ENCODE measurements at places on chromosomes 1 and 21.

DNA sequence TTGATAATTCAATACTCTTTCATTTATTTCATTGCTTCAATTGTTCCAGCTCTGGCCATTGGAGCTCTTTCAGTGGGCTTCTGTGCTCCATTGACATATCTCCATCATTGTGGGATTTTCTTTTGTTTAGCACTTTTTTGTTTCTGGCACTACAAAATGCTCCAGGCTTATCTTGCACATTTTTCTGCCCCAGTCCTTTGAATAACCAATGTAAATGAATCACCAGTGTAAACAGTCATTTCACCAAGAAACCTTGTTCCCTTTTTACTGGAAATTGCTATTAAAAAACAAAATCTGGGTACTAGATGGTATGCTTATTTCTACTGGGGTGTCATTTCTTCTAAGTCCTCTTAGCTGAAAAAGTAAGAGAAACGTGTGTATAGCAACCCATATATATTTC, 173.0 kb upstream of the LYPLAL1 start:
- no peak for DNase-seq

DNA sequence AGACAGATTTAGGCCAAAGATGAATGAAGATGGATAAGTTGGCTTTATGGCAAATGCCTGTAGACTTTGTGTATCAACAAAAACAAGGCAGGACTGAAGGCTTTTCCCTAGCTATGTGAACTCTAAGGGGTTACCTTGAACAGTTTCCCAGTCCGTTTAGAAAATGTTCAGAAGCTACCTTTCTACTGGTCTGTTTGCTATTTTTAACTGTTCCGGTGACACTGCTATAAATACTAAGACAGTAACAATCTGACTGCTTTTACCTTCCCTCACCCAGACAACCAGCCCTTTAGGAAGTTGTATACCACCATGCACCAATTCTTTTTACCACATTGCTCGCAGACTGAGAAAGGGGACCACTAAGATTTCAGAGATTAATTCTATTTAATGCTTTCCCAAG, 102.2 kb downstream of the PHTF1 start:
- DNase-seq: no peak

DNA sequence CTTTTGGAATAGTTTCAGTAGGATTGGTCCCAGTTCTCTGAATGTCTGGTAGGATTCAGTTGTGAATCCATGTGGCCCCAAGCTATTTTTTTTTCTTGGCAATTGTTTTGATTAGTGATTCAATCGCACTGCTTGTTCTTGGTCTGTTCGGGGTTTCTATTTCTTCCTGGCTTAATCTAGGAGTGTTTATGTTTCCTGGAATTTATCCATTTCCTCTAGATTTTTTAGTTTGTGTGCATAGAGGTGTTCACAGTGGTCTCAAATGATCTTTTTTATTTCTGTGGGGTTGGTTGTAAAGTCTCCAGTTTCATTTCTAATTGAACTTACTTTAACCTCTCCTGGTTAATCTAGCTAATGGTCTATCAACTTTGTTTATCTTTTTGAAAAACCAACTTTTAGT, 117.6 kb downstream of the NME7 start:
- DNase-seq: no peak

- DNase-seq: no peak
Measured at GRCh38 chr1:54276617-54277450, 76.9 kb downstream of the MRPL37 start.

DNA sequence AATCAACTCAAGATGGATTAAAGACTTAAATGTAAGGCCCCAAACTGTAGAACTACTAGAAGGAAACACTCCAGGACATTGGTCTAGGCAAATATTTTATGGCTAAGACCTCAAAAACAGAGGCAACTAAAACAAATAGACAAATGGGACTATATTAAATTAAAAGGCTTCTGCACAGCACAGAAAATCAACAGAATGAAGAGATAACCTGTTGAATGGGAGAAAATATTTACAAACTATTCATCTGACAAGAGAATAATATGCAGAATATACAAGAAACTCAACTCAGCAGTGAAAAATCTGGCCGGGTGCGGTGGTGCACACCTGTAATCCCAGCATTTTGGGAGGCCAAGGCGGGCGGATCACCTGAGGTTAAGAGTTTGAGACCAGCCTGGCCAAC, 84.1 kb upstream of the HNRNPU start:
- DNase-seq: no peak

DNA sequence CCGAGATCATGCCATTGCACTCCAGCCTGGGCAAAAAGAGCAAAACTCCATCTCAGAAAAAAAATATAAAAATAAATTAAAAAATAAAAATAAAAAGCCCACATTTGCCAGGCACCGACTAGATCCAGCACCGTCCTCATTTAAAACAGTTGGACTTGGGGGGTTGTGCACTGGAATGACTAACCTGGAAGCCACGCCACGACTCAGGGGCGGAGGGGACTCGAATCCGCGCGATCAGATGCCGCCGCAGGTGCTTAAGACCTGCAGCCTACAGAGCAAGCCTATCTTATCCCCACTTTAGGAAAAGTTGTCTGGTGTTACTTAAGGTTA, 38.5 kb downstream of the ZBTB8OS start:
- no peak for DNase-seq

DNA sequence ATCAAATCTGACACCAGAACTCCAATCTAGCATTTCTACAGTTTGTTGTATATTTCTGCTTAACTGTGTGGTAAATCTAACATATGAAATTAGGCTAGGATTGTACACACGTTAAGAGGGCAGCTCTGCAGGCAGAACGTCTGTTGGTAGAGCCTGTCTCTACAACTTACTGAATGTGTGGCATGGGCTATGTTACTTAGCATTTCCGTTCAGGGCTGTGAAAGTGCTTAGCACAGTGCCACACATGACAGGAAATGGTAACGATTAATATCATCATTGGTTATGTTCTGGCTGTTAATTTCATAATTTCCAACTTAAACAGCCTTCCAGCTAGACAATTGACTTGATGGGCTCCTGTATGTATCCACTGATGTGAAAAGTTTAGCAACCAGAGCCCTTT, 9.6 kb upstream of the C8B start:
- DNase-seq: no peak

DNA sequence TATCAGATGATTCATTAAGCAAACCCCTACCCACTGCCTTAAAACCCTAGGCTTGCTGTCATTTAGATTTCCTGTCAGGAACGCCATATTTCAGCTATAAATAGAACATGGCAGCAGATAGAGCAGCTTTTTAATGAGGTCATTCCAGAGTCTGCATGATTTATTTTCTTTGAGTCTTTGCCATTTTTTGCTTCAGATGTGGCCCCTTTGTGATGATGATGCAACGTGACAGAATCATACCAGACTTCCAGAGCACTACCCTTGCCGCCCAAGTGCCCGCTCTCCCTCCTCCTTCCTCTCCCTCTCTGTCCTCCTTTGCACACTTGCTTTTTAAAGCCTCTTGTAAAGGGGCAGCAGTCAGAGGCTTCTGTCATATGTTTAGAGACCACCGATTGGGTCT, 55.5 kb upstream of the TRIM67 start:
- no peak for DNase-seq

- no peak for DNase-seq
Measured at GRCh38 chr21:32003411-32003810, 130.6 kb downstream of the HUNK start.

DNA sequence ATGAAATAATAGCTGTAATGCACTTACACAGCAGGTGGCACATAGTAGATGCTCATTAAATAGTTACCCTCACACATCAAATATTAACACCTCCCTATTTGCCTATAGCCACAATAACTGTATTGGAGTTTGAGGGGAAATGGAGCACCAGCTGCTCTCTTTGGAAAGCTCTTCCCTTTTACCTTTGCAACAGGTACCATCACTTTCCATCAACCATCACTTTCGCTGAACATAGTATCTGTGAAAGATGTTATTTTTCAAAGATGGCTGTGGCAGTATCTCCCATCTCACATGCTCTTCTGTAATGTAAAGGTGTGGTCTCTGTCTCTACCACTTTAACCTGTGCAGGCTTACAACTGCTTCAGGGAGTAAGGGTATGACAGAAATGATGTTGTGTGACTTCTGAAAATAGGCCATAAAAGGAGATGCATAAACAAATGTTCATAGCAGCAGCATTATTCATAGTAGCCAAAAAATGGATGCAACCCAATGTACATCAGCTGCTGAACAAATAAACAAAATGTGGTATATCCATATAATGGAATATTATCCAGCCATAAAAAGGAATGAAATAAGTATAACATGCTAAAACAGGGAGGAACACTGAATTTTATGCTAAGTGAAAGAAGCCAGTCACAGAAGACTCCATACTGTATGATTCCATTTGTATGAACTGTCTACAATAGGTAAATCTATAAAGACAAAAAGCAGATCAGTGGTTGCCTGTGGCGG, 288.3 kb downstream of the AKT3 start:
- DNase-seq: no peak

DNA sequence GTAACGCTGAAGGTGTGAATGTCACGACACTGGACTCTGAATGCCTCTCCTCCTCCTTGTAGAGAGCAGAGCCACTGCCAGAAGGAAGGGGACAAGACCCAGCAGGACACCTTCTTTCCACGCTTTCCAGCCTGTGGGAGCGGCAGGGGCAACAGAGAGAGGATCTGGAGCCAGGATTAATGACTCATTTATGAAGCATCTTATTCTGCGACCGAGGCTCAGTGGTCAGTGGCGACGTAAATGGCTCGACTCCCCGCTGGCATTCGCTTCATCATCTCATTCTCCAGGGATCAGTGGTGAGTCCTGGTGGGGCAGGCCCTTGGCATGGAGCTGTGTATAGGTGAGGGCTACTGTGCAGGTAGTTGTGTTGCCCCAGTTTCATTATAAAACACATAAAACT, 4.6 kb downstream of the SLC37A1 start:
- DNase-seq: no peak

GRCh38 chr1:33358114-33358794, 37.4 kb upstream of the A3GALT2 start:
- DNase-seq: no peak

- DNase-seq: no peak
Measured at GRCh38 chr1:162498496-162498810, 835 bp downstream of the UHMK1 start.

DNA sequence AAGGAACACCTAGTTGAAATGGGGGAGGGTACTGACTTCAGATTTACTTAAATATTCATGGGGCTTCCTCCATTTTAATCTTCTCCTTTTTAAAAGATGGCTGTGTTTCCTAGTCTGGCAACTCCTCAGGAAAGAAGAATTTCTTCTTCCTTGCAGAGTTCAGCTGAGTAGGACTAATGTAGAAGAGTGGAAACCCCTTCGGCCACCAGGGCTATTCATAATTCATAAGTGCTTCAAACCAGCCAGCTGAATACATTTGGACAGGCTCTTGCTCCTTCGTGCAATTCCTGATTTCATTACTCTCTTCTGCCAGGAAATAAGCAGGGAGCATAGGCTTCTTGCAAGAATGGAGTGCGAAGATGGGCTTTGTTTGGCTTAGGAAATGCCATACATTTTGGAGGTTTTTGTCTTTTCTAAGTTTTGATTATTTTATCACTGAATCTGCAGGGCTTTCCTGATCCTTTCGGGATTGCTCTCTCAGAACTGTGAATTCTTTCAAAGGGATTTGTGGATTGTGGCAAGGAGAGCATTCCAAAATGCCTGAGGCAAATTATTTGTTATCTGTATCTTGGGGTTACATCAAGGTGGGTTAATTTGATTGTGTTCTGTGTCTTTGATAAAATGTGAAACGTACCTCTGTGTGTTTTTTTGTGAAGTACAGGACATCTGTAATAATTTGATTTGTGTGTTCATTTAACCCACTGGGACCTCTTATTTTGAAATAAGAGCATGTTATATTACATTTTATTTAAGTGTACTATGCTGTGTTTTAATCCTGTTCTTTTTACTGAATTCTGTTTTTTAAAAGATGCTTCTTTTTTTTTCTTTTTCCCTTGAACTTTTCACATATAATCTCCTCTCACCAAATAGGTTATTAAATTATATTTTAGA, 179.4 kb upstream of the SGIP1 start:
- DNase-seq: peak; percentile 73

- DNase-seq: no peak
Measured at GRCh38 chr1:203182387-203182953, 4.0 kb downstream of the CHI3L1 start.

GRCh38 chr1:21362096-21362495, 71.8 kb upstream of the ECE1 start:
- no peak for DNase-seq

GRCh38 chr1:17662296-17662695, 92.8 kb upstream of the ACTL8 start:
- DNase-seq: no peak

- DNase-seq: no peak
Measured at GRCh38 chr1:17839641-17840196, 84.6 kb downstream of the ACTL8 start.

DNA sequence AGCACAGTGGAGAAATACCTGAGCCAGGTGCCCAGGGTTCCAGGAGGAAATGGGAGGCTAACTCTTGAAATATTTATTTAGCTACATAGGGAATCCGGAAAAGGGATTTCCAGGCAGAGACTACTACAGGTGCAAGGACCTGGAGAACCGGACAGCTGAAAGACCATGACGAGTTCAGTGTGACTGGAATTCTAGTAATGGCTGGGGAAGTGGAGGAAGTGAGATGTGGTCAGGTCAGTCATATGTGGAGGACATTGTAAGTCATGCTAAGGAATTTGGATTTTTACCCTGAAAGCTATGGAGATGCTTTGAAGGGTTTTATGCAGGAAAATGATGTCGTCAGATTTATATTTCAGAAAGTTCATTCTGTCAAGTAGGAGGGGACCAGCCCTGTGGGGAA, 1.8 kb downstream of the CAP1 start:
- no peak for DNase-seq

DNA sequence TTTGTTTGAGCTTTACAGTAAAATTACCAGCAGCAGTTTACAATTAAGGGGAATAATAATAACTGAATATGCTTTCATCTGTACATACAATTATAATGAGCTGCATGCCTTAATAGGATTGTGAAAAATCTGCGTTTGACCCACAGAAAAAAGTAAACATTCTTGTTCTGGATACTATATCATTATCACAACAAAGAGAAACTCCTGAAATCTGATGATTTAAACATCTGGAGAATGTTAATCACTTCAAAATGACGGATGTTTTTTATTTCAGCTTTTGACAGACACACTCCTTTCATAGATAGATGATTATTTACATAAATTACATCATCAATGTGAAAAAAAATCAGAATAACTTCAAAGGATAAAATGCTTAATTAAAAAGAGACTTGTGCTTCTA, 58.5 kb downstream of the TYW3 start:
- no peak for DNase-seq
